EL (cell line): ENCODE measurements at places on chromosomes 3 and 15.

- no peak for DNase-seq
Measured at GRCh38 chr3:158483701-158484235, 87.2 kb upstream of the MLF1 start.

GRCh38 chr3:17300441-17300840 is 415.7 kb downstream of the PLCL2 start:
- DNase-seq = no peak

DNA sequence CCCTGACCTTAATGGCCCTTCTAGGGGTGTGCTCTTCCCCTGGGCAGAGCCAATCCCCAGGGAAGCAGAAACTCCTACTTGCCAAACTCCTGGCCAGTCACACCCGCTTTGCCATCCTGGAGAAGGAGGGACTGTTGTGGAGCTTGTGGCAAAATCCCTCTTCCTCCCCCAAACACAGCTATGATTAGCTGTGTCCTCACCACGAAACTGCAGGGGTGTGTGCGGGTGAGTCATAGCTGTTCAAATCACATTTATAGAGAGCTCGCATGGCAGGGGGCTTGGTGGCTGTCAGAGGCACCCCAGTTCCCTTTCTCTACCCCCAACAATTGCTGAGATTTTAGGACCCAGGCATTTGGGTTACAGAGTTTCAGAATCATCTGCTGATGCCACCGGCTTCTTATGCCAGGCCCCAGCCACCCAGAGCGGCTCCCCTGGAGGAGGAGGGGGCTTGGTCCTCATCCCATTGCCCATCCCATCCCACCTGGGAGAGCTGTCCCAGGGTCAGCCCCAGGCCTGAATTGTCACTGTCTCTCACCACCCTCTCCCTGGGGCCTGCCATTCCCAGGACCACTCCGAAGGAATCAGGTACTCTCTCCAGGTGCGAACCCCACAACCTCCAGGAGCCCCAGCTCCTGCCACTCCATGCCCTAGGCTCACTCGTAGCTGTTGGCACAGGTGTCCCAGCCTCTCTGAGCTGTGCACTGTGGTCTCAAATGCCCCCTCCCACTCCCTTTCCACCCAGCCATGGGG is 28.8 kb upstream of the MAGEF1 start:
- peak; percentile 60 for DNase-seq

- DNase-seq = no peak
Measured at GRCh38 chr3:5002174-5002870, 23.1 kb downstream of the BHLHE40 start.

DNA sequence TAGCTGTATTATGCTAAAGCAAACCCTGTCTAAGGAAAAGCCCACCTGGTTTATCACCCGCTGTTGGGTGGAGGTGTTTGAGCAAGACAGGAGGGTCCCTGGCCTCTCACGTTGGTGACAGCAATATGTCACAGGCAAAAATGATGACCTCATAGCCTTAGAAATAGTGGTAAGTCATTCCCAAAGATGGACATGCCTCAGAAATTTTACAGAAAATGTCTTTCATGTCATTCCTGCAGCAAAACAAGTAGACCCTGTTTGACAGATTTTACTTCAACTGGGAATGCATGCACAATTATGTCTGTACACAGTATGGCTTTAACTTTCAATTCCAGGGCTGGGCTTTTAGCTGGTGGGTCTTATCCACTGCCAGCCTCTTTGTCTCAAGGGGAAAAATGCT is 362.3 kb upstream of the C2CD4B start:
- no peak for DNase-seq

GRCh38 chr3:127424766-127425504 is 137.1 kb upstream of the PRR20G start:
- DNase-seq = no peak

DNA sequence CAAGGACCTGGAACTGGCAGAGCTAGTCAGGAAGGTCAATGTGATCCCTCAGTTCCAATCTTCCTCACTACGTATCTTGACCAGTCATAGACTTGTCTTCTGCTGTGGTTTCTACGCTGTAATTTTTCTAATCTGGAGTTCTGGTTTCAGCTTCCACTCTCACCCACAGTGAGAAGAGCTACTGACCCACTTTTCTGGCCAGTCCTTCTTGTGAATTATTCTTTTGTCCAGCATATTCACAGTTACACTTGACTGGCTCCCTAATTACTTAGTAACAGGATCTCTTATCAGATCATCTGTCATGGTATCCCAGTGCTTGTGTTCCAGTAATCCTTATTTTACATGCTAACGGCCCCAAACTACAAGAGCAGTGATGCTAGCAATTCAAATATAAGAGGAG is 72.4 kb upstream of the MME start:
- DNase-seq = no peak

DNA sequence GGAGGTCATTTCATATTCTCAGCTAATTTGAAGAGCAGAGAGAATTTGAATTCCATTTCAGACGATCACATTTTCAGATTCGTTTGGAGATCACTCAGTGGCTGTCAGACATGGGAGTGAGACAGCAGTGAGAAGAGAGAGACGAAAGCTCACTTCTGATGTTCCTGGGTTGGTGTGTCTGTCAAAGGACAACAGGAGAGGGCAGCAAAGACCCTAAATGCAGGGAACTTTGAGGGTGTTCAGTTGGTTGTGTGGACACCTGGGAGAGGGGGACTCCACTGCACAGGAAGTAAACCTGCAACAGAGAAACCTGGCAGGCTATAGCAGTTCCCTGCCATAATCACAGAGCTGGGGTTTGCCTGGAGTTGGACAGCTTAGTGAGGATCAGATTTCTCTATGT is 675.1 kb downstream of the SQOR start:
- DNase-seq = no peak

- DNase-seq = peak; percentile 39
Measured at GRCh38 chr3:67535006-67535405, 119.4 kb downstream of the SUCLG2 start.

GRCh38 chr15:100730655-100731266 is 128.4 kb downstream of the ASB7 start:
- no peak for DNase-seq

DNA sequence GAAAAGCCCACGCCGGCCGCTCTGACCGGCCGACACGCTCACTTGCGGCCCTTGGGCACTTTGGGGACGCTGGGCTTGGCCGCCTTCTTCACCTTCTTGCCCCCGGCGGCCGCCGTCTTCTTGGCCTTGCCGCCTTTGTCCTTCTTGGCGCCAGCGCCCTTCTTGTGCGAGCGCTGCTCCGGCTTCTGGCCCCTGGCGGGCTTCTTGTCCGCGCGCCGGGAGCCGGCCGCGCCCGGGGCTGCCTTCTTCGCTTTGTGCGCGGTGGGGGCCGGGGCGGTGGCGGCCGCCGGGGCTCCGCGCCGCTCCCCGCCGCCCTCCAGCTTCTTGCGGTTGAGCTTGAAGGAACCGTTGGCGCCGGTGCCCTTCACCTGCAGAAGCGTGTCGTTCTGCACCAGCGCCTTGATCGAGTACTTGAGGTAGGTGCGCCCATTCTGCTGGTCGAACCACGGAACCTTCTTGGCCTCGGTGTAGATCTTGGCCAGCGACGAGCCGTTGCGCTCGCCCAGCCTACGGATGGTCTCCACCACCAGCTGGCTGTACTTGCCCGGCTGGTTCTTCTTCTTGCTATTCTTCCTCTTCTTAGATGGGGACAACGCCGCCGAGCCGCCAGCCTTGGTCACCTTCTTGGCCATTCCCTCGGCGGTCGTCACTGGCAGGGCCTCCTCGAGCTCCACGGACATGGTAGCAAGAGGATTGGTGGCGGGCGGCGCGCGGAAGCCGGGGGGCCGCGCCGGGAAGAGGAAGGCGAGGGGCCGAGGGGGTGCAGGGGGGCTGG is 36.7 kb downstream of the HMCES start:
- DNase-seq = no peak
